ENCODE measurements at places on chromosomes 1 and 21.

GRCh38 chr1:155083865-155084721 lies 5.5 kb downstream of the EFNA3 start:
- DNase-seq: no peak

DNA sequence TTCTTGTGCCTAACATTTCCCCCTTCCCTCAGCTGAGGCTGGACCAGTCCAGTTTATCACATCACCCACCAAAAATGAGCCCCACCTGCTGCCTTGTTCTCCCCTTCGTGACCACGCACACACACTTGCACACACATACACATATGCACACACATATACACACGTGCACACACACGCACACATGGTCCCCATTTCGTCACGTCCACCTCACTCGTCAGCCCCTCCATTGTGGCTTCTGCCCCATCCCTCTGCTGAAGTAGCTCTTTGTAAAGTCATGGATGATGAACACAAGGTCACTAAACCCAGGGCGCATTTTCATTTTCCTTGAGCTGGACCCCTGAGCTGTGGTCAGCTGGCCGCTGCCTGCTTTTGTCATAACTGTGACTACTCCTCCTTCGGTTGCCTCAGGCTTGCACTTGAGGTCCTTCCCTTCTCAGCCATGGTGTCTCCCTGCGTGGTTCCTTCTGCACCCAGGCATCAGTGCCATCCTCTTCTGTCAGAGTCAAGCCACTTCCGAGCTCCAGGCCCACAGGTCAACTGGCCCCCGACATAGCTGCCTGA lies 93.8 kb downstream of the SYT2 start:
- peak; percentile 17 for DNase-seq

GRCh38 chr1:6145864-6146410 lies 34.2 kb downstream of the CHD5 start:
- no peak for DNase-seq

DNA sequence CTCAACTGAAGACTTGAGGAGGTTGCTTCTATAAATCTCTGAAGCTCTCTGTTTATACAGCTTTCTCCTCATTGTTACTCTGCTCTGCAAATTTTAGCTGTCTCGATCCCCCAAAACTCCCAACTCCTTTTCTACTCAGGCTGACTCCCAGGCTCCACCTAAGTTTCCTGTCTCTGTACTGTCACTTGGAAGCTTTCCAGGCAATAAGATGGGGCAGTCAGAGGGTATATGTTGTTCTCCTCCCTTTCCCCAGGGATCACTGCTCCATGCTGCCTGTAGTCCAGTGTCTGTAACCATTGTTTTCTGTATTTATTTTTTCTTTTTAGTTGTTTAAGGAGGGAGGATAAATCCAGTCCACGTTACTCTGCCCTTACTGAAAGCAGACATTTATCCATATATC lies 13.4 kb downstream of the TSNAX start:
- DNase-seq: no peak

- no peak for DNase-seq
Measured at GRCh38 chr1:207497941-207498340, 2.0 kb downstream of the CR1 start.

- no peak for DNase-seq
Measured at GRCh38 chr1:209761011-209761635, 5.3 kb downstream of the TRAF3IP3 start.

- DNase-seq: no peak
Measured at GRCh38 chr1:206886831-206887230, 10.4 kb upstream of the IL24 start.

GRCh38 chr1:108692724-108693655 lies 880 bp downstream of the PRPF38B start:
- DNase-seq: peak; percentile 92

DNA sequence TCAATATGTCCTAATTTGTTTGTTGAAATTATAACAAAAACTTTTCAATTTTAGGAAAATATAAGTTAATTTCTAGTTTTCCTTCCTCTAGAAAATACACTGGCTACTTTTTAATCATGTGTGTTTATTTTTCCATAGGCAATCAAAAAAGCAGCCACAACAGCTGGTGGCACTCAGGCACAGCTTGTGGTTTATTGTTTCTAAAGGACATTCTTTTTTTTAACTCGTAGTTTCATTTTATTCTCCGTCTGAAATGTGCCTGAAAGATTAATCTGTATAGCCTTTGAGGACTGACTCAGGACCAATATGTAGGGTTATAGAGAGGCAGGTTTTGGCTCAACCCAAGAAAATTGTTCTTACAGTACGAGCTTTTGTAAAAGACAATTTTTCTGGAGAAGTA lies 20.7 kb upstream of the STX12 start:
- DNase-seq: no peak

GRCh38 chr1:51686450-51686849 lies 69.6 kb downstream of the OSBPL9 start:
- no peak for DNase-seq

DNA sequence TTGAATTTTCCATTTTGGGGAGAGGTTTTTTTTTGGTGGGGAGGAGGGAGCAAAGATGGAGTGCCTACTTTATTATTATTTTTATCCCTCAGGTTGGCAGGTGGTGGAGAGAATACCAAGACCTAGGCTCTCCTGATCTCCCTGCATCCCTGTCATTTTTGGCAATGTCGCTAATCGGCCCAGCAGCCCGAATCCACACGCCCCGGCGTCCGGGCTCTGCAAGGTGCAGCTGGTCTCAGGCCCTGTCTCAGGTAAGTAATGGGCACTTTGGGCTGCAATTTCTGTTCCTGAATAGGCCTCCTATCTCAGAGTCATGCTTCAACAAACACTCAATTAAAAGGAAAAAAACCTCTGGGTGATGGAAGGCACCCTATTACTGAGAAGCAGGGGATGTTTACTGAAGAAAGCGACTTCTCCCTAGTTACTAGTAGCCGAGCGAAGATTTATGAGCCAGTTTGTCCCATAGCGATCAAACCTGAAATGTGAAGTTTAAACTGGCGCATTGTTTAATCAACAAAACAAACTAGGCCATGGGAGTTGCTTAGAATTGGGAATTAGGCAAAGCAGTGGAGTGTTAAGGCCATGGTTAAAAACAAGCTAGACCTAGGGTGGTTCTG lies 137.8 kb downstream of the RWDD3 start:
- no peak for DNase-seq

DNA sequence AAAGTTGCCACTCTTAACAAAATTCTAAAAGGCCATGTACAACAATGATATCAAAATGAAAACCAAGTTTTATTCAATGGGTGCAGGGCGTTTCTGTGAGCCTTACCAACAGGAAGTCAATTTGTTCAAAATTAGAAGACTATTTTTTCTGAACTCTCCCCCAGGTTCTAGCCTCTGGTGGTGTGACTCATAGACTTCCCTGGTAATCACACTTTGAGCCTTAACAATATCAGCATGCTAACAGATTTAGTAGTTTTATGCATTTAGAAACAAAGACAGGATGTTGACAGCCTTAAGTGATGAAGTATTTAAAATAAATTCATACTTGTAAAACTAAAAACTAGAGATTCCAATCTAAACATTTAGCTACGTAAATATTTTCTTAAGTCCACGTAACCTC lies 88.4 kb downstream of the LRRC8C start:
- DNase-seq: no peak

DNA sequence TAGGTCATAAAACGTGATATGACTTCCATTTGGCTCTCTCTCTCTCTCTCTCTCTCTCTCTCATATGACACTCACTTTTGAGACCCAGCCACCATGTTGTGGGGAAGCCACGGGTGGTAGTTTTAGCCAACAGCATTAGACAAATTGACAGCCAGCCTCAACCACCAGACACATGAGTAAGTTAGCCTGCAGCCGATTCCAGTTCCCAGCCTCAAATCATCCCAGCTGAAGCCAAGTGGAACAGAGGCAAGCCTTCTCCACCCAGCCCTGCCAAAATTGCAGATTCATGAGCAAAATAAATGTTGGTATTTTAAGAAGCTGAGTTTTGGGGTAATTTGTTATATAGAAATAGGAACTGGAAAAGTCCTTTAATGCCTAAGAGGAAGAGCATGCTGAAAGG lies 98.0 kb upstream of the DNAH14 start:
- no peak for DNase-seq
